ENCODE measurements at places on chromosomes 2 and 18.

GRCh38 chr2:227816507-227817294 is 3.1 kb downstream of the CCL20 start:
- DNase-seq, result no peak

- DNase-seq, result no peak
Measured at GRCh38 chr2:45458909-45459563, 152.0 kb downstream of the SRBD1 start.

GRCh38 chr2:61816480-61817355 is 37.1 kb downstream of the FAM161A start:
- DNase-seq, result no peak

- DNase-seq, result peak; percentile 65
Measured at GRCh38 chr2:121076885-121077549, 208.0 kb downstream of the TFCP2L1 start.

GRCh38 chr2:72917877-72918553 is 696 bp downstream of the EMX1 start:
- no peak for DNase-seq

- DNase-seq, result peak; percentile 73
Measured at GRCh38 chr2:201128933-201129505, 13.1 kb downstream of the CFLAR start.

- DNase-seq, result no peak
Measured at GRCh38 chr2:213251618-213252017, 32.6 kb upstream of the SPAG16 start.

DNA sequence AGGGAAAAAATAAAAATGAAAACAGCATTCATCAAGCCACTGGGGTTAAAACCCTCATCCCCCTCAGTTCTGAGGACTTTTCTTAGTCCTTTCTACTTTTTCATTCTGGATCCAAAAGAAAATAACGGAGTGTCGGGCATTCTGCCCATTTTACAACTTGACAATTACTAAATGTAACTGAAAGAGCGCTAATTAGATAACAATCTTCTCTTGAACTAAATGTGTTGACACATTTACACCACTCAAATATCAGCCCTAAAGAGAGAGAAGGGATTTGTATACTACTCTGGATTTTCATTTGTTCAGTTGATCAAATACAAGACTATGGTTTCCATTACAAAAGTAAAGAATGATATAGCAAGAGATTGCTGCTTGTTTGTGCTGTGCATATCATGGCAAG is 27.5 kb downstream of the ABCA12 start:
- DNase-seq, result no peak

DNA sequence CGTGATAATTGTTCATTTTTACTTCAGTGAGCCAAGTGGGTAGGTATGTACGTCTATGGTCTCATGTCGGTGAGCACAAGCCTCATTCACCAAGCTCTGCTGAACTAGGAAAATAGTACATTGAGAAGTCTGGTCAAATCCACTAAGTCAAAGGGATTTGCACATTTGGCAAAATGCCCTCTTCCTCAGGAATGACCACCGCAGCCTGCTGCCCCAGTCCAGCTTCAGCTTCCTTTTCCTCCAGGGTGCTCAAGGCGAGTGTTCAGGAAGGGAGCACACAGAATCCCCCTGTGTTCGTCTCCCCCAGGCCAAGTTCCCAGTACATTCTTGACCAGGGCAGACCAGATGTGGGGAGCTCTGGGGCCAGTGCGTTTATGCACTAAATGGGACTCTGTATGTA is 23.0 kb downstream of the TCF7L1 start:
- DNase-seq, result no peak

DNA sequence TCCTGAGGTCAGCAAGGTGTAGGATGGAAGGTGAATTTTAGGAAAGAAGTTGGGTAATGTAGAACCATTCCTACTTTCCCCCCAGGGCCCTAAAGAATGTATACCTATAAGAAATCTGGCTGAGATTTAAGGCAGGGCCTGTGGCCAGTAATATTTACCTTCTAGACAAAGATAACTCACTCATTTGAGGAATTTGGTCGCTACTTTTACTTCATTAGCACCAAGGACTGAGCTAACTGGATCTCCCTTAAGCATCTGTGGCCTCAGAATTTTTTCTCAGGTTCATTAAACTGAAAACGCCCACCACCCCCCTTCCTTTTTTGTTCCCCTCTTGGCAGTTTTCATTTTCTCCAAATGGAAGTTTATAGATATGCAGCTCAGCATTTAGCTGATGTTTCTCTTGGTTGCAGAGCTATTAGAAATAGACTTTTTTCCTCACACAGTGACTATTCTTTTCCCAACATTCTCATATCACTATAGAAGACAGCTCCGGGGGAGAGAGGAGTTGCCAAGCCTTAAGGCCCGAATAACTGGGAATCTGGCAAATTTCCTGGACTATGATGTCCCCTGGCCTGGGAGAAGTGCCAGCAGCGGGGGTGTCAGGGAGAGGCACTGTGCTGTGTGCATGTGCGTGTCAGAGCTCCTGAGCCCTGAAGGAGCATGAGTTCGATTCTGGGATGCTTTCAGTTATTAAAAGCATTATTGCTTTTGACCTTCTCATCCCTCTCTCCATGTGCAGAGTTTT is 310.9 kb downstream of the PRKCE start:
- no peak for DNase-seq

GRCh38 chr18:9469685-9470084 is 5.6 kb upstream of the RALBP1 start:
- no peak for DNase-seq

GRCh38 chr2:8053216-8053615 is 628.6 kb upstream of the ID2 start:
- no peak for DNase-seq

DNA sequence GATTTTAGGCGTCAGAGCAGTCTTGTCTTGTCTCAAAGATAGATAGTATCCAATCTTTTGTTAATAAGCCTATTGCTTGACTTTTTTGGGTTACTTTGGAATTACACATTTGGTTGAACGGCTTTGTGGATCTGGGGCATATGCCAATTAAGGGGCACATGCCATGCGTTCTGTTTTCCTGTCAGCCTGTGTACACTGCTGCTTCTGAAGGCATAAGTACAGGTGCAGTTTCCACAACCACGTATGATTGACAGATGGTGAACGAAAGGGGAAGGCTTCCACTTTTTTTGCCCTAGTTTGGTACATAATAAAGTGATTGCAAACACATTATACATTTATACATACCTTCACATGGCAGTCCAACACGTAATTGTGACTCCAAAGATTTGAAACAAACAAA is 102.3 kb downstream of the RAPH1 start:
- no peak for DNase-seq

DNA sequence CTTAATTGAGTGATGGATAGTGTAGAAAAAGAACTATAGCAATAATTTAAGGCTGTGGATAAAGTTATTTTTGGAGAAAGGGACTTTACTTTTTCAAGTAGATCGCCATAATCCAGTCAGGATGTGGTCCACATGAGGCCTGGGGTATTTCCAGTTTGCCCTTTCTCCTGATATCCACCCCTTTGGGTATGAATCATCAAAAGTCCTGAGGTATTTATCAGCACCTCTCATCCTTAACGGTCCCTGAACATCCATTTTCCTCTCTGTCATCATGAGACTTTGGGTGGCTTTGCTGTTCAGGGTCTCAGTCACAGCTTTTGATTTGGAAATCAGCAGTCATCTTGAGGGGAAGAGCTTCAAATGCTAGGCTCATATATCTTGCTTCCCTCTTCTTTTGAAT is 39.3 kb upstream of the ELAC1 start:
- no peak for DNase-seq

DNA sequence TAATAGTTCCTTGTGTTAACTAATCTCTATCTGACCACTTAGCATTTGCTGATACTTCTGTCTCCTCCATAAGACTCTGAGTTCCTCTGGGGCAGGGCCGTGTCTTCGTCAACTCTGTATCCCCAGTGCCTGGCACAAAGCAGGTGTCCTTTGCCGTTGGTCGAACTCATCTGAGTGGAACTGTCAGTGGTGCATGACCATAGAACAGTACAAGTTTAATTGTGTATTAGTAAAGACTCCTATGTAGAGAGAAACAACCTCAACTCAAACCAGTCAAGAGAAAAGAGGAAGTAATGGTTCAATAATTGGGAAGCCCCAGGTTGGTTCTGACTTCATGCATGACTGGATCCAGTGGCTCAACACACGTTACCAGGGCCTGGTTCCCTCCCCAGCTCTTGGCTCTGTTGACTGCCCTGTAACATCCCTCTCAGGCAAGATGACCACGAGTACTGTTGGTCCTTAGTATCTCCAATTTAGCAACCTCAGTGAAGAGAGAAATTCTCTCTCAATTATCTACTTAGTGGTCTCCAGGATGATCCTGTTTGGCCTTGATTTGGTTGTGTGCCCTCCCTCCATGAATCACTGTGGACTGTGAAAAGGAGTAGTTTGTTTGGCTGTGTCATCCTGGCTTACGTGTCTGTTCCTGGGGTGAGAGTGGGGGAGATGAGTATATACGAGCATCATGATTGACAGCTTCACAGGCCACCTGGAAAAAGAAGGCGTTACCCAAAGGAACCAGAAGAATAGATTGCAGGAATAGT is 58.5 kb upstream of the MSH6 start:
- no peak for DNase-seq

- no peak for DNase-seq
Measured at GRCh38 chr2:148172131-148172753, 151.4 kb downstream of the MBD5 start.

DNA sequence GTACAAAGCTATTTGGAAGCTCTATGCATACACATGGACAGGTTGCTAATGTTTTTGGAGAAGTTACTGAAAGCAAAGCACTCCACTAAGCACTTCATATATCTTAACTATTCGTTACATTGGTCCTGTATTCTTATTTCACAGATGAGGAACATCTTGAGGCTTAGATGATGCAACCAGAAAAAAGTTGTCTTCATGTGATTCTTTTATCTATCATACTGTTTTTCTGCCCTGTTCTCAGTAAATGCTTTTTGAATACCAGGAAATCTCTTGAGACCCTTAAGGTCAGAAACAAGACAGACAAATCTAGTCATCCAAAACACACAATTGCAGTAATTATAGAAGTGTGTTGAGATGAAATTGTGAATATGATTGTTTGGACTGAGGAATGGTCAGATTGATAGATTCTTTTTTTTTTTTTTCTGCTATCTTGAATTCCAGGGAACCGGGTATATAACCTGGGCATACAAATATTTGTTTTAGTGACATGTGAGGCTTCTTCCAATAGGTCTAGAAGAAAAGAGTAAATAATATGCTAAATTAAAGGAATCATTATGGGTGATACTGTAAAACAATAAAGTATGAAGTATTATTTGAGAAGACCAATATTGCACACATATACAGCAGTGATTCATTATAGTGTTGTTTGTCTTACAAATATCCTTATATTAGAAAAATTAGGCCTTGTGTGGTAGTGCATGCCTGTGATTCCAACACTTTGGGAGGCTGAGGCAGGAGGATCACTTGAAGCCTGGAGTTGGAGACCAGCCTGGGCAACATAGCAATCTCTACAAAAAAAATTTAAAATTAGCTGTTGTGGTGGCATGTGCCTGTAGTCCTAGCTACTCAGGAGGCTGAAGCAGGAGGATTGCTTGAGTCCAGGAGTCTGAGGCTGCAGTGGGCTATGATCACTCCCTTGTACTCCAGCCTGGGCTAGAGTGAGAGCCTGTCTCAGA is 33.7 kb downstream of the EHBP1 start:
- no peak for DNase-seq

DNA sequence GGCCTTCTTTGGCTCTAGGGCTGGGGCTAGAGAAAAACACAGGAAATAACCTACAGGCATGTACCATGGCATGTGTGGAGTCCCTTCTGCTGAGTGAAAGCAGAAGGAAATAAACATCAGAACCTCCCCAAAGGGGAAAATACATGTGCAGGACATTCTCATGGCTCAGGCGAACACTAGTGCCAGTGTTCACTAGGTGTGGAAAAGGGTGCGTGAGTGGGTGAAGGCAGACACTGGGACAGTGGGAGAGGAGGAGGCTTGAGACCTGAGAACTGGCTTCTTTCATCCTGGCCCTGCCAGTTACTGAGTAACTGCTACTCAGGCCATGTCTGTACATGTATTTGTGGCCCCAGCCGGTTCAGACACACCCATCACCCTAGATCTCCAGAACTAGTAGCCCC is 268.2 kb downstream of the PRKCE start:
- no peak for DNase-seq

- DNase-seq, result no peak
Measured at GRCh38 chr18:71027531-71027930, 738.7 kb downstream of the SOCS6 start.

GRCh38 chr2:111222204-111222866 is 101.6 kb downstream of the BCL2L11 start:
- DNase-seq, result no peak

DNA sequence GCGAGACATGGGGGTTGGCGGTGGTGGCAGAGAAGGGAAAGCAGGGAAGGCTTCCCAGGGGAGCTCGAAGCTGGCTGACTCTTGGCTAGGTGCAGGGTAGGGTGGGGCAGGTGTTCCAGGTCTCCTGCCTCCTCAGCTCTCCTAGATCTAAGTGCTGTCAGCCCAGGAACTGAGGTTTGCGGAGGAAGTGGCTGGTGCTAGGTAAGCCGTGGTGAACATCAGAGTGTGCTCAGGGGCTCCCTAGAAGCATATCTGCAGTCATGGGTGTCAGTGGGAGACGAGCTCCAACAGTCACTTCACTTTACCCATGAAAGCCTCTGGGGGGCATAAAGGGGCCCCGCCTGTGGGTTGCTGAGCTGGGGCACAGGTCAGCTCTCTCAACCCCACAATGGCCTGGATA is 34.1 kb downstream of the ARHGEF4 start:
- DNase-seq, result no peak

DNA sequence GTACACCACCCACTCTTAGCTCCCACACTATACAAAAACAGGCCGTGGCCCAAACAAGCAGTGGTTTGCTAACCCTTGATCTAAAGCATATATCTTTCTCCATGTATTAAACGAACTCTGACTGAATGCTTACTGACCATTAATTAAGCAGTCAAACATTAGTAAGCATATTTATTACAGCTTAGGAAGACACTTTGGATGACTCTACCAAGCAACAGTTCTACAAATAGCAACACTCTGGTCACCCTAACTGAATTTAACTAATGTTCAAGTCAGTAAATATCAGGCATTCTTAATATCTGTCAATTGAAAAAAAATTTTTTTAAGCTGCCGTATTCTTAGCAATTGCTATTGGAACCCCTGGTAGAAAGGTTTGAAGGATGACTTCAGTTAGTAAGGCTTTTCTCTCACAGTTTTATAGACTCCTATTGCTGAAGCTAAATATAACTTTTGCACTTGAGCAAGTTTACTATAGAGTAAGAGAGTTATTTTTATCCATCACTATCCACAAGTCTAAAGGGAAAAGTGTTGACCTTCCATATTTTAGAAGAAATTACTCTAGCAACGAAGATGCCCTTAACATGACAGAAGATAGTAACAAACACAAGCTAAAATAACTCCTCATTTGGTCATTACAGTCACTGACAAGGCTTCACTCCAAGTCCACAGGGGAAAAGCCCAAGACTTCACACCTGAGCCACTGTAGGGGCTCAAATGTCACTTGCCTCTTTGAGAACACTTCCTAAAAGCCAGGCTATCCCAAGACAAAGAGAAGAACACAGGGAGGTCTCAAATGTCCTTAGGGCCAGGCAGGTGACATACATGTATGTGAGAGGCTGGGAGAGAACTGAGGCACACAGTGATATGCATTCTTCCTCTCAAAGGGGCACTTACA is 74.4 kb downstream of the RTN4 start:
- no peak for DNase-seq

Data from stimulated activated CD4-positive, alpha-beta T cell treated with anti-CD3 and anti-CD28 coated beads, Interleukin-4, amount 100 ng/mL, for 24 hours (primary cell).